Fibroblast of lung (primary cell): ENCODE measurements at places on chromosomes 16 and 17. TPM values are rescaled to one million over a fixed set of nuclear protein-coding genes. Genes with fewer than 3 reads are reported as not detected.
A peak's percentile ranks its signal among the peaks of the same experiment; 100 is the strongest.

GRCh38 chr16:3170440-3171180 lies 17.4 kb upstream of the OR1F1 start:
- no peak for DNase-seq

GRCh38 chr17:72765368-72766153 lies 326.9 kb downstream of the SLC39A11 start:
- DNase-seq = no peak

DNA sequence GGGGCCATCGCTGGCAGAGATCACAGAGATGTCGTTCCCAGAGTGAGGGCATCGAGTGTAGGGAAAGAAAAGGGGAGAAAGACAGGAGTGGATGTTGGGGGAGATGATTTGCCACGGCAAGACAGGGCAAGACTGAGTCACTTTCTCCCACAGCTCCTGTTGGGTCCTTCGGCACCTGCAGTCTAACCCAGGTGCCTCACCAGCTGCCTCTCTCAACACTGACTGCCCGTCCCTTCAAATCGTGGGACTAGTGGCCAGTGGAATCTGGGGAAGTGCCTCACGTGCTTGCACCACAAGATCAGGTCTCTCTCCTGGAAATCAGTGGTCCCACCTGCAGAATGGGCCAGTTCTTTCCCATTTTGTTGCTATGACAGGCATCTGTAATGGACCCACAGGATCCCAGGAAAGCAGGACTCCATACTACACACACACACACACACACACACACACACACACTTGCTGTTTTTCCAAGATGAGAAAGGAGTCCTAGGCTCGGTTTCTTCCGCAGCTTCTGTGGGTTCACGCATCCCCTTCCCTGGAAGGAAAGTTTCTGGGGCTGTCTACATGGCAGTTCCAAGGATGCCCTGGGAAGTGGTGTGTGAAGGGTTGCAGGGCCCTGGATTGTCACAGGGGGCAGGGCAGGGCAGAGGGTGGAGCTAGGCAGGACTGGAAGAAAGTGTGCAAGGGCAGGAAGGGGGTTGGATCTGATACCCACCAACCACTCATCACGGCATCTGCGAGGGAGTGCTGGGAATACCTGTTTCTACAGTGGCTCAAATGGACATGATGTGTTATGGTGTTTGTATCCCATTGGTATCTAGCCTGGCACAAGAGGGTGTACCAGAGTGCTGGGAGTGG lies 10.2 kb upstream of the CBX8 start:
- DNase-seq = no peak

- DNase-seq = no peak
These were observed 88.8 kb downstream of the CYLD start for GRCh38 chr16:50830698-50831097.

- peak; percentile 67 for DNase-seq
These were observed 29.0 kb downstream of the SRL start for GRCh38 chr16:4212934-4213296.

DNA sequence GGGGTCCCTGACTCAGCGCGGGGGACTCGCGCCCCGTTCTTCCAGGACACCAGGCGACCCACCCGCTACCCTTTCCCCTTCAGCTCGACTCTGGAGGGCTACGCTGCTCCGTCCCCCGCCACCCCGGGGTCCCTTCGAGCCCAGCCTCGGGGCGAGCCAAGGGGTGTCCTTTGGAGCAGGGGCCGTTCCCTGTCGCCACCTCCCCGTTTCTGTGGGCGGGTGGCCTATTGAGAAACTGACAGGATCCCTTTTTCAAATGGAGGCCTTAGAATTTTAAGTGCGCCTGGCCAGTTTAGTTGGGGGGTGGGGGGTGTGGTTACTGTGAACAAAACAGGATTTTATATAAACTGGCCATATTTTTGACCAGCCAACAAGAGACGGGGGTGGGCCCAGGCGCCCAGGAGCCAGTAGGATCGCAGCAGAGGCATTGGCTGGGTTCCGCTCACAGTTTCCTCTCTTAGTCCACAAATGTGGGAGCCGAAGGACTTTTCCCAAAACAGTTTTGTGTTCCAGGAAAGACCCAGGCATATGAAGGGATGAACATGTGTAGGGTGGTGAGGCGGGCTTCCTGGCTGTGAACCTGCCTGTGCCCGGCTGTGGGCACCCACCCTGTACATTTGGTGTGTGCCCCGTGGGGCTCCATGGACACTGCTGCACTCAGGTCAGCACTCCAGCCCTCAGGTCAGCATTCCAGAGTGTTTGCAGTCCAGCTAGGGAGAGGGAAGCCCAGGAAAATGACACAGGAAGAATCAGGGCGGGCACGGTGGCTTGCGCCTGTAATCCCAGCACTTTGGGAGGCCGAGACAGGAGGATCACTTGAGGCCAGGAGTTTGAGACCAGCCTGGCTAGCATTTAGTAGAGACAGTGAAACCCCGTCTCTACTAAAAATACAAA lies 722 bp upstream of the TIMP2 start:
- DNase-seq = peak; percentile 92

DNA sequence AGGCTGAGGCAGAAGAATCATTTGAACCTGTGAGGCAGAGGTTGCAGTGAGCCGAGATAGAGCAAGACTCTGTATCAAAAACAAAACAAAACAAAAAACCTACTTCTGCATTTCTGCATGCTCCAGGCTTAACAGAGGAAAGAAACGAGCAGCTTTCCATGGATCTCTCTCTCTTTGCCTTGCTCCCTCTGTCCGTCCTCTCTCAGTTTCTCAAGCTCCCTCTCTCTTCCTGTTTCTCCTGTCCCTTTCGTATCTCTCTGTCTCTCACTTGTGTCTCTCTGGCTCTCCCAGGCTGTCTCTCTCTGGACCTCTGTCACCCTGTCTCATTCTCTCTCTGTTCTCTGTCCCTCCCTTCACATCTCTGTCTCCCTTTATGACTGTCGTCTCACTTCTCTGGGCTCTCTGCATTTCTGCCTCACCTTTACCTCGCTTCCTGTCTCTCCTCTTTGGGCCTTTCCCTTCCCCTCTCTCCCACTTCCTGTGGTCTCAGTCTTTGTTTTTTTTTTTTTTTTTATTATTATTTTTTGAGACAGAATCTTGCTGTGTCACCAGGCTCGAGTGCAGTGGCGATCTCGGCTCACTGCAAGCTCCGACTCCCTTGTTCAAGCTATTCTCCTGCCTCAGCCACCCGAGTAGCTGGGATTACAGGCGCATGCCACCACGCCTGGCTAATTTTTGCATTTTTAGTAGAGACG lies 4.1 kb upstream of the PITPNA start:
- DNase-seq = no peak

DNA sequence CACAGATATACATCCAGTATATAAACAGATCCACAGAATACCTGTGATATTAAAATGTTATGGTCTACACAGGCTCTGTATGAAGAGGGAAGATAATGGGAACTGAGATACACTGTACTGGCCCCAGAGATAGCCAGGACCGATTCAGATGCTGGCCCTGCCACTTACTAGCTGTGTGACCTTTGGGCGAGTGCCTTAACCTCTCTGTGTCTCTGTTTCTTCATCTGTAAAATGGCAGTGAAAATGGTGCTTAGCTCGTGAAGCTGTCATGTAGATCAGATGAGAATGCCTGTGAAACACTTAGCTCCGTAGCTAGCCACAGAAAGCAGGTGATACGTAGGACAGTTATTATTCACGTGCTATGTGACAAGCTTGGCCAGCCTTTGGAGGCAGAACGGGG lies 22.2 kb downstream of the NKD1 start:
- DNase-seq = no peak

DNA sequence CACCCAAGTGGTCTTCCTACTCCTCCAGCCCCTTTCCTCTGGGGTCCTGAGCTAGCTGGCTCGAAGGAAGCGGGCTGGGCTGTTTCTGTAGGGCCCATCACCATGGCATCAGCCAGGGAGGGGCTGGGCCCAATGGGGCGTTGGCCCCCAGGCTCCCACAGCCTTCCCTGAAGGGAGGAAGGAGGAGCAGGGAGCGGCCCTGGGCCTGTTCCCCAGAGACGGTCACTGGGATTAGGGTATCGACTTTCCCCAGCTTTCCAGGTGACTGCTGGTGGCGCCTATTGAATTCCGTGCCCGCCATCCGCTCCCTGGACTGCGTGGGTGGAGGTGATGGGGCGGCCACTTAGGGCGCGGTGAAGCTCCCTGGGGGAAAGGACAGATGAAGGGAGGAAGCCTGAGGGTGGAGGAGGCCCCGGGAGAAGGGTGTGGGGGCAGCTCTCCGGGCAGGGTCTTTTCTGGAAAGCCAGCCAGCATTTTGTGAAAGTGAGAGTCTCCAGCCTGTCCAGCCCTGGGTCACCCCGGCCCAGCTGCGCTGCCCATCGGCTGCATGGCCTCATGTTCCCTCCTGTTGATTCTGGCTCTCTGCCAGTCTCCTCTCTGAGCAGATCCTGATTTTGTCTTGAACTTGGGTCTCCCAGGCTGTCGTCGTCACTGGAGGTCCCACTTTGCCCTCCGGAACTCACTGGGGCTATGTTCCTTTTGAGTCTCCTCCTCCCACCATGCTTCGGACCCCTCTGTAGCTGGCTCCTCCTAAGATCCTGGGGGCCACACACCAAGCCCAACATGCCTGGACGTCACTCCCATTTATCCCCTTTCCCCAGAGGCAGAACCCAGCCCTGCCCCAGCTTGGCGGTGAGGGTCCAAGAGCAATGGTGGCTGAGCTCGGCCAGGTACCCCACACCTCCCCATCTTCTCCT lies 9.8 kb downstream of the NHERF1 start:
- no peak for DNase-seq

- no peak for DNase-seq
These were observed 196.5 kb downstream of the TANC2 start for GRCh38 chr17:63162406-63163157.

DNA sequence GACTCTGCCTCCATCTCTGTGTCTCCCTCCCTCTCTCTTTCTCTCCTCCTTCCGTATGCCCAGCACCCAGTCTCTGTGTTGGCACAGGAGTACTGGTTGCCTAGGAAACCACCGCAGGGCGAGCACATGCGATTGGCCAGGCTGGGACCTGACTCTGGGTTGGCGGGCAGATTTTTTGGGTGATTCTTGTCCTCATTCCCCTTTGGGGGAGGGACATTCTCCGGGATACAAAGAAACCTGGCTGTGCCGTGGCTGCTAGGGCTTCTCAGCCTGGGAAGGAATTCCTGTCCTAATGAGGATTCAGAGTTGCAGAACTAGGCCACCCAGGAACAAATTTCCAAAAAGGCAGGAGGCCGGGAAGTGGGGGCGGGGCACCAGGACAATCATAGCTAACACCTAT lies 168.9 kb downstream of the SHISA9 start:
- DNase-seq = no peak

- no peak for DNase-seq
These were observed 10.6 kb downstream of the QRICH2 start for GRCh38 chr17:76297436-76297835.

DNA sequence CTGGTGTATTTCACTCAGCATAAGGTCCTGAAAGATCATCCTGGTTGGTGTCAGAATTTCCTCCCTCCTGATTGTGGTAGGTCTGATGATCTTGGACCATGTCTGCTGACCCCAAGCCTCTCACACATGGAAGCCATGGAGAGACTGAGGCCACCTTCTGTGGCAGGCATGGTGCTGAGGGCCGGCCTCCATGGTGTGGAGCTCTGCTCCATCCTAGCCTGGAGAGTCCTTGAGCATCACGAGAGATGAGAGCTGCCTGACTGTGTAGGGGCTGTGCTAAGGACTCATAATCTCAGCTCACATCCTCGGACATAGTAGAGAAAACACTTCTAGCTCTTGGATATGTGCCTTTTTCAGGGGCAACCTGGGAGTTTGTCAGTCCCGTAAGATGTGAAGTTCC lies 40.6 kb downstream of the MPRIP start:
- DNase-seq = no peak

GRCh38 chr16:71896764-71897368 lies 1.5 kb downstream of the IST1 start:
- DNase-seq = no peak

DNA sequence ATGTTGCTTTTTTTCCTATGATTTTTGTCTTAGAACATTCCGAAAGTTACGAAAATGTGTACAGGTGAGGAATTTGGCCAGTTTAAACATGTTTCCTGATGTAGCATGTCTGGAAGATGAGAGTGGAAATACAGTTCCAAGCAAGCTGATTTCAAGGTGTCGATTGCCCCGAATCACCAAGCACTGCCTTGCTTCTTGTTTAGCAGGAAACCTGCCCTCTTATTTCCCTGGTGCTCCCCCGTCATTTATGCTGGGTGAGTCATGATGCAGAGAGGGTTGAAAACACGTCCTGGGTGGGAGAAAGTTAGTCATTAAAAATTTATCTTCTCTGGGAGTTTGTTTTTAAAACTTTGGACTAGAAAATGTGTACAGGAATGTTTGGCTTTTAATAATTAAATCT lies 608.6 kb upstream of the EEF2KMT start:
- DNase-seq = no peak

- no peak for DNase-seq
These were observed 8.8 kb downstream of the GPR139 start for GRCh38 chr16:20064931-20065330.

GRCh38 chr16:11258553-11259492 lies 2.8 kb upstream of the SOCS1 start:
- no peak for DNase-seq

GRCh38 chr17:59565959-59566324 lies 532 bp downstream of the DHX40 start:
- peak; percentile 80 for DNase-seq

DNA sequence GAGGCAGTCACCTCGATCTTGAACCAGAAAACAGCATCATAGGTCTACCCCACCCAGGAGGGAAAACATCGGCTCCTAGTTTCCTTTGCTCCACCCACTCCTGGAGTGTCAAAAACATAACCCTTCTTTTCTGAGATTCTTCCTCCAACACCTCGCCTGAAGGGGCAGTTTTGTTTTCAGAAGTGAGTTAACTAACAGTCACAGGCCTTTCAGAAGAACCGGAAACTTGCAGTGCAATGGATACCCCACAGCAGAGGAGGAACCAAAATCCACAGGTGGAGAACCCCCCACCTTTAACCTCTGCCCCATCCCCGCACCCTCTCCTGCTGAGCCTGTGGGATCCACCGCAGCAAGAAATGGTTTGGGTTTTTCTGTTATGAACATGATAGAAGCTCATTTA lies 7.8 kb upstream of the TEX2 start:
- no peak for DNase-seq

DNA sequence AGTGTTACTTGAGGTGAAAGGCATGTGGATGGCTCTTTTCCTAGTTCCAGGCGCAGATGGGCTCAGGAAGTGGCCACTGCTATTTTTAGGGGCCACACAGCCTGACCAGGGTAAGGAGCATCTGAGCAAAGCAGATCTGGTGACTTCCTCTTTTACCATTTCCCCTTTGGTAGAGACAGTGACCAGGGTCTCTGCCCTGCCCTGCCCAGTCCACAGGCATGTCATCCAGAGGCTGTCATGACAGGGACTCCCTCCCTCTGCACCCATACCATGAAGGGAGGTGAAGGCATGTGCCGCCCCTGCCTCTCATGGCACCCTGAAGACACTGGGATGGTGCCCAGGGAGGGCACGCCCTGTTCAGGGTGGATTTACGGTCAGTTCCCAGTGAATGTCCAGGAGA lies 2.2 kb downstream of the PLA2G15 start:
- DNase-seq = no peak

GRCh38 chr16:81625544-81626153 lies 153.4 kb upstream of the PLCG2 start:
- DNase-seq = no peak

- DNase-seq = no peak
These were observed 186.6 kb upstream of the CDH11 start for GRCh38 chr16:65308506-65308905.

Gene VMO1
- total RNA-seq = 0.33 and 1.5 TPM in 2 replicates

Gene KRT20
- not detected in 2 replicates for total RNA-seq

Gene CTF1
- total RNA-seq = 1.8 and 5.3 TPM in 2 replicates

Gene TMEM100
- total RNA-seq = 1.7 and 2.6 TPM in 2 replicates

Gene NTN3
- 1.3 and 2.1 TPM in 2 replicates for total RNA-seq

Gene GPRC5B
- total RNA-seq = 4.5 and 6.4 TPM in 2 replicates

Gene ABCC6
- 2.1 and 6.3 TPM in 2 replicates for total RNA-seq

Gene OR4D1
- total RNA-seq = not detected in 2 replicates

Gene PPY
- not detected in 2 replicates for total RNA-seq

Gene ZNF469
- total RNA-seq = 1.3 and 1.5 TPM in 2 replicates

Gene OTOP2
- not detected in 2 replicates for total RNA-seq

Gene CCL16
- not detected in 2 replicates for total RNA-seq
